ENCODE measurements at places on chromosomes 5 and 9.
A peak's percentile ranks its signal among the peaks of the same experiment; 100 is the strongest.

- no peak for DNase-seq
Measured at GRCh38 chr5:147796556-147797308, 14.2 kb upstream of the JAKMIP2 start.

GRCh38 chr9:109894921-109895758 is 115.1 kb downstream of the PALM2AKAP2 start:
- no peak for DNase-seq

- no peak for DNase-seq
Measured at GRCh38 chr5:52690236-52690768, 97.4 kb upstream of the ITGA1 start.

GRCh38 chr5:75034137-75034739 is 18.1 kb downstream of the GCNT4 start:
- DNase-seq, result no peak

DNA sequence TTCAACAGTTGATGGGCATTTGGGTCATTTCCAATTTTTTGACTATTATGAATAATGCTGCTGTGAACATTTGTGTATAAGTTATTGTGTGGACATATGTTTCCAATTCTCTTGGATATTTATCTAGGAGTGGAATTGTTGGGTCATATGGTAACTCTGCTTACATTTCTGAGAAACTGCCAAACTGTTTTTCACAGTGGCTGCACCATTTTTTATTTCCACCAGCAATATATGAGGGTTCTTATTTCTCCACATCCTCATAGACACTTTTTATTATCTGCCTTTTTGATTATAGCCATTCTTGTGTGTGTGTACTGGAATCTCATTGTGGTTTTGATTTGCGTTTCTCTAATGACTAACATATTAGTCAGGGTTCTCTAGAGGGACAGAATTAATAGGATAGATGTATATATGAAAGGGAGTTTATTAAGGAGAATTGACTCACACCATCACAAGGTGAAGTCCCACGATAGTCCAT is 14.7 kb upstream of the MED27 start:
- DNase-seq, result no peak

DNA sequence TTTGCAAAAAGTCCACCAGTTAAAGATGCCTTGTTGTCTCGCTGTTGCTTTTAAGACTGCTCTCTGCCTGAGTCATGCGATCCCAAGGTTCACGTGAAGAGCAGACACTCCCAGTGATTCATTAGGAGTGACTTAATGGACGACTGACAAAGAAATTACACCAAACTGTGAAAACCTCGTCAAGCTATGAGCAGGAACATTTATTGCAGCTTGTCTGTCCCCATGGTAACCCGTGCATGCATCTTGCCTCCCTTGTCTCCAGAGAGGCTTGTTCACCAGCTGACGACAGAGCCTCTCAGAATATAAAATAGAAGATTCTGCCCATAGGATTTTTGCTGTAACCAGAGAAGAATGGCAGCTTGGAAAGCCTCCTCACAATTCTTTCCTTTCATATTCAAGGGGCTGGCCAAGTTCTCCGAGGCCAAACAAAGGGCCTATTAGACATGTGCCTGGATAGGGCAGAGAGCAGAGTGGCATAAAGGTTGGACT is 352.7 kb downstream of the SPOCK1 start:
- no peak for DNase-seq

- DNase-seq, result no peak
Measured at GRCh38 chr9:104986096-104986495, 58.1 kb upstream of the ABCA1 start.

GRCh38 chr5:16866795-16867576 is 69.1 kb downstream of the MYO10 start:
- no peak for DNase-seq

GRCh38 chr5:112697322-112697721 is 40.4 kb upstream of the APC start:
- no peak for DNase-seq

- DNase-seq, result no peak
Measured at GRCh38 chr5:57950616-57951228, 468.1 kb upstream of the ACTBL2 start.

DNA sequence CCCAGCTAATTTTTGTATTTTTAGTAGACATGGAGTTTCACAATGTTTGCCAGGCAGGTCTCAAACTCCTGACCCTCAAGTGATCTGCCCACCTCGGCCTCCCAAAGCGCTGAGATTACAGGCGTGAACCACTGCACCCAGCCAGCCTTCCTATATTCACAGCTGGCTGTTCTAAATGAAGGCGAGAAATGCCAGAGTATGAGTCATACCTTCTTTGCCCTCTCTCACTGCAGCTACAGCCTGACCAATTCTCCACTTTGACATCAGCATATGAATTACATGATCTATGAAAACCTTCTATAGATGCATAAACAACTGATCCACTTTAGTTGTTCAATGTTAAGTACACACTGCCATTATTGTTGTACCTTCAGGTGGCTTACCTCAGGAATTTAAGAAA is 14.5 kb downstream of the APTX start:
- no peak for DNase-seq

DNA sequence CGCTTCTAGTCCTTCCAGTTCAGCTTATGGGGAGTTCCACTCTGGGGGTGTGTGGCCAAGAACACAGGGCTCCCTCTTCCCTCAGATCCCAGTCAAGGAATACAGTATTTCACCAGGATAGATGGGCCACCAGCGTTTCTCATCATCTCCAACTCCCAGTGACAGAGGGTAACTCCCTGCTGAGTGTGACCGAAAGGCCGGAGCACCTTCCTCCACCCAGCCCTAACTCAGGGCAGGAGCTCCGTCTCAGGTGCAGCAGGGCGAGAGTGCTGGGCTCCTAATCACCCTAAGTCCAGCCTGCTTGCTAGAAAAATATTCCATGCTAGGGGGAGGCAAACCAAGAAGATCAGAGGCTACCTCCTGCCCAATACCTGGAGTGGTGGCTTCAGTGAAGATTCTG is 102.6 kb downstream of the ADAMTS2 start:
- DNase-seq, result no peak

GRCh38 chr9:37693260-37693659 is 42.5 kb downstream of the FRMPD1 start:
- no peak for DNase-seq

GRCh38 chr9:90808398-90808797 is 6.8 kb downstream of the SYK start:
- no peak for DNase-seq

DNA sequence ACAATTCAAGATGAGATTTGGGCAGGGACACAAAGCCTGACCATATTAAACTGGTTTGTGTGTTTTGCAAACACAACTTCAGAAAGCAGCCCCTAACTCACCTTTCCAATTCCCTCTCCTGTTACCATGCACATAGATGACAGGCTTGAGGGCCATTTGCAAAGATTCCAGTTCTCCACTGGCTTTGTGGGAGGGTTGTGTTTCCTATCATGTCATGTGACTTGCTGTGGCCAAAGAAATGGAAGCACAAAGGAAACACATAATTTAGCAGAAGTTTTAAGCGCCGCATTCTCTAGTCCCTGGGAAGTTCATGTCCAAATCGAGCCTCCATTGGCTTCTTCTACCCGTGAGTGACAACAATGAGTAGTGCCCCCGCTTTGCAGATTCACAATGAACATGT is 57.9 kb upstream of the CDH6 start:
- no peak for DNase-seq

DNA sequence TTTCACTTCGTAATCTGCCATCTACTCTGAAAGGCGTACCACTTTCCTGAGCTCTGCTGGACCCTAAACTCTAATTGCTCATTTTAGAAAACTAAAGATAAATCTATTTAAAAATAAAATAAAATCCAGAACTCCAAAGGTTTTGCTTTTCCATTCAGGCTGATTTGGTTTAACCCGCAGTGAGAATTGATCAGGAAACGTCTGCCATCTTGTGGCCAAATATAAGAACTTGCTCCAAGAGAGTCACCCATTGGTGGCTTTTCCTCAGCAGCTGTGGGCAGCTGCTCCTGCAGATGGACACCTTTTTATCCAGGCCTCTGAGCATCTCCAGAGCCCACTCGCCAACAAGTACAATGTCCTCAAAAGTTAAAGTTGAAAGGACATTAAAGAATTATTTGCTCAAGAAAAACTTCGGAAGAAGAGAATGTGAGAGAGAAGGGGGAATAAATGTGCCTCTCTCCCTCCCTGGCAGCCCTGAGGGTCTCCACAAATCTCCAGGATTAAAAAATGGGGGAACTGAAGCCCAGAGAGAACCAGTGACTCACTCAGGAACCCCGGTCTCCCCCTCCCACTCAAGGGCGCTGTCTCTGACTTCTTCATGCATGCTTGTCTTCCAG is 4.1 kb downstream of the SAXO1 start:
- peak; percentile 50 for DNase-seq

DNA sequence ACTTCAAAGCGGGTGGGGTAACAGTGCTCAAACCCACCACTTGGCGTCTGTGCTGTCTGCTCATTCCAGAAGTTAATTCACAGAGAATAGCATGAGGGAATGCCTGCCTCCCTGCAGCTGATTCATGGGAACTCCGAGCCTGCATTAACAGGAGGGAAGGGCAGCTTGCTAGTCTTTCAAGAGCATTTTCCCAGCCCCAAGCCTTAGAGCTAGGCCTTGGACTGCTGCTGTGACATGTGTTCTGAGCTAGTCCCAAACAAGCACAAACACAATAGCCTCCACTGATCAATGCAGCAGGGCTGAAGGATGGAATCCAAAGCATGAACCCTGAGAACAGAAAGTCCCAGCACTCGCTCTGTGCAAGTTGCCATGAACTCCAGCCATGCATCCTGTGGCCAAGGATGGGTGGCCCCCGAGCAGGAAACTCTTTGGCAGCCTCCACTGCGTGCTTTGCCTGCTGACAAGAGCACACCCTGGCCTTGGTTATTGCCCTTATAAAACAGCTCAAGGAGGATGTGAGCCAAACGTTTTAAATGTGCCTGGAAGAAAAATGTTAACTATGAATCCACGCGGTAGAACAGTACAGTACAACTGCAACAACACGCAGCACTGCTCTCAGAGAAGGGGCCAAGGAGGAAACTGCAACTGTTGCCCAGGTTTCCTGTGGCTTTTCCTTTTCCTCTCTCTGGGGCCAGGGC is 653.1 kb upstream of the KLF4 start:
- DNase-seq, result no peak

DNA sequence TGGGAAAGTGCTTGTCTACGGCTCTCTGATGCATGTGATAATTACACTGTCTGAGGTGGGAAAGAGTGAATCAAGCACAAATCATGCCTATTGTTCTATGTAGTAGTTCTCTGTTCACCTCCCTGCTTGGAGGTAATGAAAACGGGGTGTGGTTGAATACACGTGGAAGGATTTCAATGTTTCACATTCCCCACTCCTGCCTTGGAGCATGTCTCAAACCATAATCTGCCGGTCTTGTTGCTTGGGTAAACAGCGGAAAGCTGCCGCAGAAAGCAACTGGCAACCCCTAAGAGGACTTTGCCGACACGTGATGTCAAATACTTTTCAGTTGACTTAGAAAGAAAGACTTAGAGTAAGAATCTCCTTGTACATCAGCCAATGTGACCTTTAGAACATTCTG is 63.5 kb upstream of the MOCS2 start:
- DNase-seq, result no peak

DNA sequence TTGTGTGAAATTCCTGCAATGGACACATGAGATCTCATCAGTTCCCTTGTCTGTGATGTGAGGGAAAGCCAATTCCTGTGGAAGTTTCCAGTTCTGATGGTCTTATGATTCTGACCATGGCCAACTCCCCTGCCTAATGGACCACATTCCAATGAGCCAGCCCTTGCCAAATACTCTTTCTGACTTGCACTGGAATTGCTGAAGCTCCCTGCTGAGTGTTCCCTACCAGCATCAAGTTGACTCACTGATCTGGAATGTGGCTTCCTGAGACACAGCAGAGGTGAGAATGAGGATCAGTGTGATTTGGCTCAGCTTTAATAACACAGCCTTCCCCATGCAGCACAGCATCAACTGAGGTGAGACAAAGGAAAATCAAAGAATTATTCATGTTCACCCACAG is 427.8 kb downstream of the KDM4C start:
- DNase-seq, result no peak

DNA sequence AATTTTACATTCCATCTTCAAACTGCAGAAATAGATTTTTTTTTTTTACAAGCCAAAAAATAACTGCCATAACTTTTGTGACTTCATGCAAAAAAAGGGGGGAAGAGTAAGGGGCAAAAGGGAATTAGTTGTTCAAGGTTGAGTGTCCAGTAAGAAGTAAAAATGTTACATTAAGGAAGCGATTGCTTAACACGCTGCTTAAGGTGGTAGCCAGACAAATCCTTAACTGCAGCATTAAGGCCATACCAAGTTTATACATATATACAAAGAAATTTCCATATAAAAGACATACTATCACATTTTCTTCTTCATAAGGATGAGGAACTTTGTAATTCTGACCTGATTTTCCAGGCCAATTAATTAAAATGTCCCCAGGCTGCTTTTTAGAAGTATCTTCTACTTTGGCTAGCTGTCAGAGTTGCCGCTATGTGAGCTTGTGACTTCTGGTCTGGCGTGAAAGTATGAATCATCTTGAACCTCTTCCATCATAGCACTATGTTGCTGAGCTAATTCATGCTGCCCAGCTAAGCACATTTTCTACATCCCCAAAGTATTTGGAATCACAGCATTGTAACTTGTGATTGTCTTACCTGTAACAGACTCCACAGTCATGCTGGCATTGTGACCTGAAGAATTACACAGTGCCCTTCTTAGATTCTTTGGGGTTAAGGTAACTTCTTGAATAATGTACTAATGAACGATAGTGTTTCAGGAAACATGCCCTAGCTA is 40.0 kb downstream of the G3BP1 start:
- DNase-seq, result no peak

- no peak for DNase-seq
Measured at GRCh38 chr5:59021286-59021673, 438.4 kb downstream of the RAB3C start.

GRCh38 chr5:76363352-76364225 is 39.5 kb upstream of the IQGAP2 start:
- DNase-seq, result peak; percentile 93

- DNase-seq, result no peak
Measured at GRCh38 chr5:152372875-152373274, 32.2 kb downstream of the NMUR2 start.

DNA sequence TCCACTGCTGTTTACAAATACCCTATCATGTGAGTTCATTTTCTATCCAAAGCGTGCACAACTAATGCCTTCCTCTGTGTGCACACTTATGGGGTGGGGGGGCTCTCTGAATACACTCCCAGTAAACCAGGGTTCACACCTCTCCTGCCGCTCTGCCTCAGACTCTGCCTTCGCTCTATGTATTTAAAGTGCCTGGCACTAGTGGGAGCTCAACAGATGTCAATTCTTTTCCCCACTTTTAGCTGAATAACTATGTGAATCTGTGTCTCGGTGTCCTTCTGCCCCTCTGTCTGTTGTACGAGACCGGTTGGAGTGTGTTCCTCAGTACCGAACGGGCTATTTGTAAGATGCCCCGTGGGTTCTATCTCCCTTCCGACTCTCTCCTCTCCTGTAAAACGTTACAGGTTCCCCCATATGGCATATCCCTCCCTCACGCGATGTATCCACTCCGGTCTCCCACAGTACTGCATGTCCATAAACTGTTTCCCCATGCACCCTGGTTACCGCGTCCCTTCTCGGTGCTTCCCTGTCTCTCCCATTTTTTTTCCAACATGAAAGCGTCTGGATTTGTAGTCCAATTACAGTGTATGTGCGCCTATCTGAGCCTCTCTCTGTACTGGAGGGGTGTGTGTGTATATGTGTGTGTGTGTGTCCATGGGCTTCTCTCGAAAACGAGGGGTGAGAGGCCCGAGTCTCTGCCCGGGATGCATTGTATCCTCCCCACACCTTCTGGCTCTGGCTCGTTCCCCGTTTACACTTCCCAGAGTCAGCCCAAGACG is 1.6 kb downstream of the ELL2 start:
- DNase-seq, result no peak

GRCh38 chr5:78661691-78662090 is 13.1 kb upstream of the LHFPL2 start:
- DNase-seq, result no peak

Measured in hematopoietic multipotent progenitor cell treated with erythropoietin and hydrocortisone succinate and interleukin-3 and kit ligand, for 17 days (in vitro differentiated cells).